K562 (cell line): ENCODE measurements at places on chromosomes 7 and 10. TPM values are rescaled to one million over a fixed set of nuclear protein-coding genes. Genes with fewer than 3 reads are reported as not detected.
A peak's percentile ranks its signal among the peaks of the same experiment; 100 is the strongest.

GRCh38 chr10:58341947-58342346, 7.1 kb downstream of the UBE2D1 start:
- H3K4me3 ChIP-seq = no peak overlapping the region
- DNase-seq = no peak
- no peak overlapping the region for H3K27ac ChIP-seq
- H3K4me1 ChIP-seq = no peaks in the 10 kb centered on the region
- H3K27me3 ChIP-seq = no peaks in the 10 kb centered on the region
- H3K36me3 ChIP-seq = no peaks in the 10 kb centered on the region; the same call in 2 of the 3 replicates

GRCh38 chr10:92284112-92284704, 6.7 kb downstream of the CPEB3 start:
- no peak for DNase-seq
- H3K27me3 ChIP-seq = no peaks in the 10 kb centered on the region
- no peak overlapping the region for H3K27ac ChIP-seq
- H3K36me3 ChIP-seq = no peaks in the 10 kb centered on the region

Gene UBE3C
- polyA plus RNA-seq = 58.0 and 61.9 TPM in 2 replicates

- no peaks in the 10 kb centered on the region for H3K4me1 ChIP-seq
- H3K36me3 ChIP-seq = no peaks in the 10 kb centered on the region
- peaks cover 18% of the 10 kb centered on the region; the same call in 2 of the 3 replicates for H3K27me3 ChIP-seq
- H3K27ac ChIP-seq = no peak overlapping the region
- DNase-seq = no peak
These were observed 320.5 kb downstream of the PTPRN2 start for GRCh38 chr7:158266817-158267741.

- DNase-seq = no peak
- H3K4me3 ChIP-seq = no peak overlapping the region
- no peaks in the 10 kb centered on the region for H3K27me3 ChIP-seq
- no peak overlapping the region for H3K27ac ChIP-seq
- H3K4me1 ChIP-seq = peaks cover 8% of the 10 kb centered on the region
These were observed 46.8 kb downstream of the NPVF start for GRCh38 chr7:25181532-25181931.

DNA sequence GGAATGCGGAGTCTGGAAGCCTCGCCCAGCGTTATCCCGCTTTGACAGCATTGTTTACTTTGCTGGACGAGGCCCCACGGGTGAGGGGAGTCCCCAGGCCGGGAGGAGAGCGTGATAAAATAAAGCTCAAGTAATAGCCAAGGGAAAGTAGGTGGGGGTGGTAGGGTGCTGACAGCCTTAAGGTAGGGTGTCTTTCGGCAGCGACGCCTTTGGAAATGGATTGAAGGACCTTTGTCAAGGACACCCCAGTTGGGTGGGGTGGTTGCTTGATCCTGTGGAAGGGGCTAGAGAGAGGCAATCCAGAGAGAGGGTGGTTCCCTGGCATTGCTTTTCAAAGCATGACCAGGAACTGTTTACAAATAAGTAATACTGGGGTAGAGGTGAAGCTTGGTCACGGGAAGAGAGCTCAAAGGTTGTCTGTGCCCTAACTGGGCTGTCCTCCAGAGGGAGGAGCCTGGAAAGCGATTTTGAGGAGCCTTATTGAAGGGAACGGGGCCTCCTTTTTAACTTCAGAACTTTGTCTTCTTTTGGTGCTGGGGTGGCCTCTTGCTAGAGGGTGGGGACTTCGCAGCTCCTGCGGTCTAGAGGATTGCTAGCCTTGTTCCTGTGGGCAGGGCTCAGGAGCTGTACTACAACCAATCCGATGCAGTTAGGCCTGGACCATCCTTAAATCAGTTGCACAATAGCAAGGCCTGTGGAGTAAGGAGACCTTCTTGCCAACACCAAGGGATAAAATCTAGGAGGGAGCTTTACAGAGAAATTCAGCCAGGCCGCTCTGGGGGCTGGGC, 1.3 kb downstream of the EIF4EBP2 start:
- H3K27ac ChIP-seq = peak overlapping the region; percentile 84
- H3K27me3 ChIP-seq = no peaks in the 10 kb centered on the region
- DNase-seq = peak; percentile 48
- peak overlapping the region; percentile 89 for H3K4me3 ChIP-seq

DNA sequence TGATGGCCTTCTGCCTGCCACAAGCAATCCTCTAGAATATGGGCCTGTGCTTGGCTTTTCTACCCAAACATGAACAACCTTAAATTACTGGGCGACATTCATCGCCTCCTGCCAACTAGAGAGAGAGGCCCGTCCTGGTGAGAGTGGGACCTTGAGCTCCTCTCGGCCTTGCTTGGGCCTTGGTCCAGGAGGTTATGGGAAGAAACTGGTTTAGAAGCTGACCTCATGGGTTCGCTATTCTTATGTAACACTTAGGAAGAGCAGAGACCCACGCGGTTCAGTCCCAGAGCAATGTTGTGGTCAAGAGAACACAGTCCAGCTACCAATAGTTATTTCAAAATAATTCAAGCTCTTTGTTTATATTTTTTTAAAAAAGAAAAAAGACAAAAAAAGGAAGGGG, 176.3 kb upstream of the ZNF32 start:
- H3K4me1 ChIP-seq = no peaks in the 10 kb centered on the region
- H3K27me3 ChIP-seq = peaks cover 31% of the 10 kb centered on the region
- H3K27ac ChIP-seq = no peak overlapping the region
- DNase-seq = no peak

- no peak for DNase-seq
- H3K36me3 ChIP-seq = no peaks in the 10 kb centered on the region
- no peaks in the 10 kb centered on the region for H3K27me3 ChIP-seq
- no peak overlapping the region for H3K4me3 ChIP-seq
These were observed 26.1 kb upstream of the RSU1 start for GRCh38 chr10:16843252-16843870.

GRCh38 chr7:151095123-151095797, 9.0 kb downstream of the AGAP3 start:
- no peak overlapping the region for H3K4me3 ChIP-seq
- peaks cover 28% of the 10 kb centered on the region for H3K4me1 ChIP-seq
- no peak for DNase-seq
- peaks cover 79% of the 10 kb centered on the region; the same call in 2 of the 3 replicates for H3K36me3 ChIP-seq
- H3K27me3 ChIP-seq = no peaks in the 10 kb centered on the region
- no peak overlapping the region for H3K27ac ChIP-seq

GRCh38 chr10:5723692-5724091, 39.1 kb downstream of the TASOR2 start:
- no peak for DNase-seq
- H3K4me3 ChIP-seq = no peak overlapping the region
- H3K4me1 ChIP-seq = no peaks in the 10 kb centered on the region
- no peak overlapping the region for H3K27ac ChIP-seq
- H3K36me3 ChIP-seq = peaks cover 61% of the 10 kb centered on the region
- no peaks in the 10 kb centered on the region for H3K27me3 ChIP-seq

- peaks cover 13% of the 10 kb centered on the region for H3K4me1 ChIP-seq
- H3K27ac ChIP-seq = no peak overlapping the region
- H3K36me3 ChIP-seq = no peaks in the 10 kb centered on the region
- peaks cover 25% of the 10 kb centered on the region for H3K27me3 ChIP-seq
These were observed 2.6 kb downstream of the TMEM243 start for GRCh38 chr7:87216701-87217508.

- no peaks in the 10 kb centered on the region for H3K4me1 ChIP-seq
- H3K27ac ChIP-seq = no peak overlapping the region
- H3K36me3 ChIP-seq = no peaks in the 10 kb centered on the region
These were observed 27.8 kb downstream of the PPP1R3A start for GRCh38 chr7:113891031-113891350.

GRCh38 chr10:52965509-52965908, 192.9 kb upstream of the MBL2 start:
- no peaks in the 10 kb centered on the region for H3K36me3 ChIP-seq
- no peak overlapping the region for H3K4me3 ChIP-seq

- peak overlapping the region; percentile 85 for H3K4me3 ChIP-seq
- H3K27me3 ChIP-seq = no peaks in the 10 kb centered on the region
- no peak for DNase-seq
- H3K4me1 ChIP-seq = peaks cover 34% of the 10 kb centered on the region
These were observed 3.2 kb downstream of the SFMBT2 start for GRCh38 chr10:7407368-7408290.

Gene CCL24
- 0.77 and 1.3 TPM in 2 replicates for polyA plus RNA-seq

Gene CYCS
- 352 and 357 TPM in 2 replicates for polyA plus RNA-seq

Gene CAV2
- polyA plus RNA-seq = 30.3 and 31.8 TPM in 2 replicates

- no peaks in the 10 kb centered on the region for H3K4me1 ChIP-seq
- no peak overlapping the region for H3K4me3 ChIP-seq
- H3K27ac ChIP-seq = no peak overlapping the region
- DNase-seq = no peak
- no peaks in the 10 kb centered on the region for H3K27me3 ChIP-seq
These were observed 10.1 kb downstream of the DENND10 start for GRCh38 chr10:119113751-119114732.

DNA sequence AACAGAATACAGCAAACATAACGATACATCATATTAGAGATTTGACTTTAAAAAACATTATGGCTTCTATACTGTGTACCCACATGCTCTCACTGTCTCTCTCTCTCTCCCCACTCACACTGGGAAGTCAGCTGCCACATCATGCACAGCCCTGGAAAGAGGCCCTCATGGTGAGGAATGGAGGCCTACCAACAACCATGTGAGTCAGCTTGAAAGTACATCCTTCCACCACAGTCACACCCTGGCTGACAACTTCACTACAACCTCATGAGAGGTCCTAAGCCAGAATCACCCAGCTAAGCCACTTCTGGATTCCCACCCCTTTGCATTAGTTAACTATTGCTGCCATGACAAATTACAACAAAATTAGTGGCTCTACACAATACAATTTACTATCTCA, 23.3 kb upstream of the GPR22 start:
- H3K27ac ChIP-seq = no peak overlapping the region
- H3K36me3 ChIP-seq = 0 out of 3 replicates have a peak, but pooled peaks cover 2% of the 10 kb centered on the region
- no peaks in the 10 kb centered on the region for H3K4me1 ChIP-seq
- no peak for DNase-seq

GRCh38 chr7:69827558-69827957, 229.3 kb downstream of the AUTS2 start:
- no peak overlapping the region for H3K4me3 ChIP-seq
- H3K4me1 ChIP-seq = no peaks in the 10 kb centered on the region

DNA sequence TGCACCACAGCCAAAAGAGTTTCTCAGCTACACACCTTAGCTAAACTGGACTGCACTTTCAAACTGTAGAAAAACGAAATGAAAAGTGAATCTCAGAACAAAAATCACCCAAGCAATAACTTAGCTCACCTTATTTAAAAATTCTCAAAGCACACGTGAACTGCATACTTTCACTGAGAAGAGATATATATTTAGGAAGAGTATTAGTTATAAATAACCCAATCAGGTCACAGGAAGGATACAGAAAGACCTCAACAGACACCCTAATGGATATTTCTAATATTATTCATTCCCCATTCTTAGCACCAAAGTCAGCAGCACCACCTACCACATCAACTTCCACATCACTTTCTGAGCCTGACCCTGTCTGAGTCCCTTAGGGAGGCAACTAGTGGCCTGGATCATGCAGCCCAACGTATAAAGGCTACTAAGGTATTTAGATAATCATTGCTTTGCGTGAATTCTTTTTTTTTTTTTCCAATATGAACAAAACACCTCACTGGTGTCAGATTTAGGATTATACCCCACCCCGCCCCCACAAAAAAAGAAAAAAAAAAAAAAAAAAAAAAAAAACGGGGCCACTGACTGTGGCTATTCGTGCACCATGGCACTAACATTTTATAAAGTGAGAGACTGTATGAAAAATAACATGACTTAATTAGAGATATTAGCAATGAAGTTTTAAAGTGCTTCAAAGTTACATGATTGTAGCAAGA, 2.6 kb downstream of the ABI1 start:
- 0 out of 2 replicates have a peak, but pooled peaks cover 4% of the 10 kb centered on the region for H3K27me3 ChIP-seq
- H3K27ac ChIP-seq = peak overlapping the region; percentile 94; the same call in 2 of the 3 replicates
- H3K36me3 ChIP-seq = no peaks in the 10 kb centered on the region
- H3K4me3 ChIP-seq = peak overlapping the region; percentile 100
- H3K4me1 ChIP-seq = peaks cover 14% of the 10 kb centered on the region
- no peak for DNase-seq

Gene SPACDR
- 0.12 and 0.15 TPM in 2 replicates for polyA plus RNA-seq
